ENCODE measurements at places on chromosomes 2 and 18. TPM values are rescaled to one million over a fixed set of nuclear protein-coding genes. Genes with fewer than 3 reads are reported as not detected.

DNA sequence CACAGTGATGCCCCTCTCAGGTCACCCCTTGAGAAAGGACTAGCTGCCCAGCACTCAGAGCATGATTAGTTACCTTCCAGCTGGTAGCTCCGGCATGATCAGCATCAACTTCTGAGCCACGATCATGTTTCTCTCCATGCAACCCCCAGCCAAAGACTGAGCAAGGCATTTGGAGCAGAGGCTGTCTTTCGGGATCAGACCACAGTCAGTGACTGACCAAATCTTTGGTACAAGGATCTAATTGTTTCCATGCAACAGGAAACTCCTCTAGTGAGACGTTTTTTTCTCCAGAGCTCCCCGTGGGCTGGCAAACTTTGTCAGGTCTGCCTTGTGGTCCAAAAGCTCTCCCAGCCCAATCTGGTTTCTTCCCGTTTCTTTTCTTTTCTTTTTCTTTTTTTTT is 244.3 kb downstream of the METTL4 start:
- H3K4me3 ChIP-seq = no peak overlapping the region
- H3K27ac ChIP-seq = no peak overlapping the region
- H3K4me1 ChIP-seq = peaks cover 26% of the 10 kb centered on the region
- no peaks in the 10 kb centered on the region for H3K27me3 ChIP-seq

- no peak overlapping the region for H3K4me3 ChIP-seq
- H3K4me1 ChIP-seq = no peaks in the 10 kb centered on the region
- no peak for DNase-seq
- H3K27me3 ChIP-seq = no peaks in the 10 kb centered on the region
Observed at GRCh38 chr18:22504251-22505030, 86.7 kb upstream of the CTAGE1 start.

- DNase-seq = peak; percentile 71
- H3K36me3 ChIP-seq = no peaks in the 10 kb centered on the region
- no peak overlapping the region for H3K4me3 ChIP-seq
- H3K4me1 ChIP-seq = peaks cover 7% of the 10 kb centered on the region
- no peaks in the 10 kb centered on the region for H3K27me3 ChIP-seq
Observed at GRCh38 chr18:58194028-58194427, 150.0 kb downstream of the NEDD4L start.

DNA sequence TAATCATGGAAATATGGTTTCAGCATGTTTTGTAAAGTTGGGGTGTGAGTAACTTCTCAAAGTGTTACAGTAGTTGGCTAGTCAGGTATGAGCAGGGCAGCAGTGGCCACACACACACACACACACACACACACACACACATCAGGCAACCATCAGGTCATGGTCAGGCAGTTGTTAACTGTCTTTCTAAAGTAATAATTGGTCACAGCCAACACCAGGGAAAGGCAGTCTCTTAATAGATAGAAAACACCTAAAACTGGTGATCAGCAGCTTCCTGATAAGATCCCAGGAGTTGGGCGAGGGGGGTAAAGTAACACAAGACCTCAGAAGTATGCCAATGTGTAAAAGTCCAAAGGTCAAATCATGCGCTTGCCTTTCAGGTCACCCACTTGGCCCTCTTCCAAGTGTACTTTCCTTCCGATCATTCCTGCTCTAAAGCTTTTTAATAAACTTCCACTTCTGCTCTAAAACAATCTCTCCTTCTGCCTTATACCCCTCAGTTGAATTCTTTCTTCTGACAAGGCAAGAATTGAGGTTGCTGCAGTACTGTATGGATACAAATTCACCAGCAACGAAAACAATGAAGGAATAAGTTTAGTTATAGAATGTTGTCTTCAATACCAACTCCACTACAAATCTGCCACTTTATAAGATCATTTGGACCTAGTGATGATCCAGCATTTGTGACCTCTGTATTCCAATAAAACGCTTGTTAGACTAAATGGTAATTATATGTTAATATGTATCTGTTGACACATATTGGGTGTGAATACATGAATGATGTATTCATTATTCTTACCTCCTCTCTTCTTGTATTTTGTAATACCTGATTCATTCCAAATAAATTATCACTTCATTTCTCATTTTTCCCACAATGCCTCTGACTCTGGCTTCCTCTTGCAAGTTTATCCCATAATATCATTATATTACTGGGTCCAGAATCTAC is 254.3 kb downstream of the METTL4 start:
- peaks cover 20% of the 10 kb centered on the region for H3K4me1 ChIP-seq
- H3K36me3 ChIP-seq = no peaks in the 10 kb centered on the region
- H3K27ac ChIP-seq = no peak overlapping the region
- DNase-seq = peak; percentile 27
- no peaks in the 10 kb centered on the region for H3K27me3 ChIP-seq
- H3K4me3 ChIP-seq = no peak overlapping the region

DNA sequence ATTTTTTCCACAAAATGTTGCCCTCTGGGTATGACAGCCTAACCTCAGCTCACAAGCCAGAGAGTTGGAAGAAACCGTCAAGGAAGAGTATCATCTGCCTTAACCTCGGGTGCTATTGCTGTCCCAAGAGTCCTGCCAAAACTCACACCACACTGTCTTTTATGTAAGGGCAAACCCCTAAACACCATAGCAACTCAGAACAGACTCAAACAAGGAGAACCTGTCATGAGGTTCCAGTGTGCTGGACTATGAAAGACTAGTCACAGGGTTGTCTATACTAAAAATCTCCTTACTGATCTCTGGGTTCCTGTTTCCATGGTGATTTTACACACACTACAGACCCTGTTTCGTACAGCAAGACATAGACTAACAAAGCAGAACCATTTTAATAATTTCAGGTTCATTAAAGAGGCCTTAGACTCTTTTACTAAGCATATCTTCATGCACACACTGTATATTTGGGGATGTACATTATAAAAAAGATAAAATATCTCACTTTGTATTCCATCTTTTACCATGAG is 159.8 kb downstream of the PKP4 start:
- DNase-seq = no peak
- H3K27me3 ChIP-seq = no peaks in the 10 kb centered on the region
- no peak overlapping the region for H3K27ac ChIP-seq
- peaks cover 2% of the 10 kb centered on the region for H3K36me3 ChIP-seq

The SAG gene
- not detected for total RNA-seq

- no peaks in the 10 kb centered on the region for H3K27me3 ChIP-seq
- H3K4me1 ChIP-seq = no peaks in the 10 kb centered on the region
- no peak overlapping the region for H3K4me3 ChIP-seq
- H3K36me3 ChIP-seq = no peaks in the 10 kb centered on the region
- DNase-seq = no peak
- H3K27ac ChIP-seq = no peak overlapping the region
Observed at GRCh38 chr2:122868646-122869275, 1113.3 kb downstream of the TSN start.

GRCh38 chr2:157875641-157876065 is 477 bp downstream of the ACVR1 start:
- H3K27ac ChIP-seq = peak overlapping the region; percentile 66
- 0 out of 2 replicates have a peak, but pooled peaks cover 7% of the 10 kb centered on the region for H3K4me1 ChIP-seq
- DNase-seq = peak; percentile 53
- H3K4me3 ChIP-seq = peak overlapping the region; percentile 94

The SP5 gene
- 149 TPM for total RNA-seq

GRCh38 chr2:95728878-95729596 is 137.2 kb downstream of the TRIM43 start:
- peak; percentile 73 for DNase-seq
- H3K4me1 ChIP-seq = no peaks in the 10 kb centered on the region
- H3K27ac ChIP-seq = no peak overlapping the region
- H3K36me3 ChIP-seq = no peaks in the 10 kb centered on the region
- no peaks in the 10 kb centered on the region for H3K27me3 ChIP-seq

GRCh38 chr2:209845666-209846065 is 74.0 kb downstream of the UNC80 start:
- H3K4me3 ChIP-seq = no peak overlapping the region
- no peaks in the 10 kb centered on the region for H3K36me3 ChIP-seq
- no peak overlapping the region for H3K27ac ChIP-seq
- H3K4me1 ChIP-seq = no peaks in the 10 kb centered on the region

DNA sequence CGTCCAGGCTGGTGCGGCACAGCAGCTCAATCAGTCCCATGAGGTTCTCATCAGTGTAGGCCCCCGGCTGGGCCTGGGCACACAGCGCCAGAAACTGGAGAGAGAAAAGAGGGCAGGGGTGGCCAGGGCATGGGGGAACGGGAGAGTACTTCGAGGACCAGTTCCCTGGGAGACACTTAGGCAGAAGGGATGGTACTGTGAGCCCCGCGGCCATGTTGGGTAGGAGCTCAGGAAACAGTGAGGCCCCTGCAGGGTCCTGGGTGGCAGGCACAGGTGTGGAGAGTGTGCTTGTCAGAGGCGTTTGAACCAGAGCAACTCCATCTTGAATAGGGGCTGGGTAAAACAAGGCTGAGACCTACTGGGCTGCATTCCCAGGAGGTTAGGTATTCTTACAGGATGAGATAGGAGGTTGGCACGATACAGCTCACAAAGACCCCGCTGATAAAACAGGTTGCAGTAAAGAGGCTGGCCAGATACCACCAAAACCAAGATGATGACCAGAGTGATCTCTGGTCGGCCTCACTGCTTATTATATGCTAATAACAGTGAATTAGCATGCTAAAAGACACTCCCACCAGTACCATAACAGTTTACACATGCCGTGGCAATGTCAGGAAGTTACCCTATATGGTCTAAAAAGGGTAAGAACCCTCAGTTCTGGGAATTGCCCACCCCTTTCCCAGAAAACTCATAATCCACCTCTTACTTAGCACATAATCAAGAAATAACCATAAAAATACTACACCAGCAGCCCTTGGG is 51.9 kb upstream of the SEMA4C start:
- peaks cover 24% of the 10 kb centered on the region for H3K4me1 ChIP-seq
- no peaks in the 10 kb centered on the region for H3K36me3 ChIP-seq
- no peak overlapping the region for H3K27ac ChIP-seq
- H3K4me3 ChIP-seq = no peak overlapping the region
- no peak for DNase-seq
- H3K27me3 ChIP-seq = no peaks in the 10 kb centered on the region

DNA sequence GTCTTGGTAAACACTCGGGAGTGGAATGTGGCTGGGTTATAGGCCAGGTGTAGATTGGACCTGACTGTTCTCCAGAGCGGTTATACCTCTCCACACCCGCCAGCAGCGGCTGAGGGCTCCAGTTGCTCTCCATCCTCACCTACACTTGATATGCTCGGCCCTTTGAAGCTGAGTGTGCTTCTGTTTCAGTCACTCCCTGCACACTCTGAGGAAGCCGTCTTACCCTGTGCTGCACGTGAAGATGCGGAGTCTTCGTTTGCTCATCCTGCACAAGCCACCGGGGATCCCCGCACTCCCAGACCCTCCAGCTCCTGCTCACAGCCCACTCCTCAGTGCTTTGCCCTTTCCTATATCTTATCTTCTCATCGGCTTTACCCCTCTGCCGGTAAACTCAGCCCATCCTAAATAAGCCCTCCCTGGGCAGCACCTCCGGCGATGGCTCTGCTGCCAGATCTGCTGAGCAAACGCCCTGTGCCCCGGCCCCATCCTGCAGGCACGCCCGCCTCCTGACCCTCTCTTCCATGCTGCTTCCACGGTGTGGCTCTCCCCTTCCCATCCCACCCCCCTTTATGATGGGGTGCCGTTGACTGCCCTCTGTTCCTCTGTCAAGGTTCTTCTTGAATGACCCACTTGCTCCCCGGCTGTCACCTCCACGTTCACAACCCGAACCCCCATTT is 47.3 kb upstream of the ODC1 start:
- no peaks in the 10 kb centered on the region for H3K27me3 ChIP-seq
- no peak overlapping the region for H3K4me3 ChIP-seq
- peaks cover 20% of the 10 kb centered on the region for H3K4me1 ChIP-seq
- peak overlapping the region; percentile 9 for H3K27ac ChIP-seq

GRCh38 chr2:211014376-211014775 is 458.0 kb downstream of the CPS1 start:
- H3K4me3 ChIP-seq = no peak overlapping the region
- H3K36me3 ChIP-seq = no peaks in the 10 kb centered on the region
- no peaks in the 10 kb centered on the region for H3K27me3 ChIP-seq

- no peak overlapping the region for H3K27ac ChIP-seq
- DNase-seq = no peak
- H3K36me3 ChIP-seq = no peaks in the 10 kb centered on the region
- no peaks in the 10 kb centered on the region for H3K4me1 ChIP-seq
- H3K4me3 ChIP-seq = no peak overlapping the region
Observed at GRCh38 chr2:232647261-232647660, 13.9 kb downstream of the EFHD1 start.
